ENCODE measurements at places on chromosomes 4 and X.

GRCh38 chr4:108662629-108663028 lies 12.2 kb downstream of the OSTC start:
- no peak for DNase-seq

GRCh38 chrX:154654925-154655324 lies 1.5 kb upstream of the CTAG2 start:
- no peak for DNase-seq

GRCh38 chrX:110146521-110146920 lies 143.6 kb downstream of the TMEM164 start:
- DNase-seq: peak; percentile 52

GRCh38 chrX:53442322-53442631 lies 8.1 kb upstream of the HSD17B10 start:
- no peak for DNase-seq

GRCh38 chr4:120331486-120332370 lies 265.1 kb upstream of the MAD2L1 start:
- DNase-seq: peak; percentile 29

DNA sequence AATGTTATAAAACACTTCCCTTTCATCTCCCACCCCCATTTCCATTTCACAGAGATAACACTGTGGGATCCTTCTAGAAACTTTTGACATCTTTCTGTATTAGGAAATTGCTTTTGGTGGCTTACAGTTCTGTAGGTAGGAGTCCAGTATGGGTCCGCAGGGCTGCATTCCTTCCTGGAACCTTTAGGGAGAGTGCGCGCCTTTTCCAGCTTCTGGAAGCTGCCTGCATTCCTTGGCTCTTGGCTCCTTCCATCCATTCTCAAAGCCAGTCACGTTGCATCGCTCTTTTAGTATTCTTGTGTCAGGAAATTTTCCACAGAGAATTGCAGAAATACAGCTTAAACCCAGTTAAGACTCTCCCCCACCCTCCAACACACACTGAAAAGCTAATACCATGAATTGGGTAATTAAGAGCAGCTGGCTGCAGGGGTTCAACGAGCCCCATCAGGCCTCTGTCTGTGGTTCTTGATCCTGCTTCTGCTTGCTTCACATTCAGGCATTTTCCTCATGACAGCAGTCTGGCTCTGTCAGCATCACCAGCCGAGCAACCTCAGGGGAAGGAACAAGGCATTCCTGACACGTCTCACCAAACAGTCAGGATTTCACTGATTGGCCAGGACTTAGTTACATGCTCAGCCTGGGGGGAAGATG lies 48.8 kb downstream of the SEPTIN11 start:
- no peak for DNase-seq

DNA sequence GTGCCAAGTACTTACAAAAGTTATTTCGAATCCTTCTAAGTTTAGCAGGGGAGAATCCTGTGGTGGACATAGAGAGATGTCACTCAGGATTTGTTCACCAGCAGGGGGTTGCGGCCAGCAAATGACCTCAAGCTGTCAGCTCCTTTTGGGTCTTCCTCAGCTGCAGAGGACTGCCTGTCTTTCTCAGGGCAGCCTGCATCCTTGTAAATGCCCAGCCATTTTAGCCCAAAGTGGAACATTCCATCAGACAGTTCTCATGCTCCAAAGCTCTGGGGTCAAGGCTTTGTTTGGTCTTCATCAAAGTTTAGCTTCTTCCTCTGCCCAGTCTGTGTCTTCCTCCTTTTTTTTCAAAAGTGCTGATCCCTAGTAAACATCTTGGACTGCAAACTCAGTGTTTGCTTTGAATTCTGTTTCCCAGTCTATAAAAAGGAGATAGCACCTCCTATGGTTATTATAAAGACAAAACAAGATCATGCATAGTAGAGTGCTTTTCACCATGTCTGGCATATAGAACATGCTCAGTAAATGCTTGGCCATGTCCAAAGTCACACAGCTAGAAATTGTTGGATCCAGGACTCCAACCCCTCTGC lies 156.4 kb upstream of the GATB start:
- no peak for DNase-seq

DNA sequence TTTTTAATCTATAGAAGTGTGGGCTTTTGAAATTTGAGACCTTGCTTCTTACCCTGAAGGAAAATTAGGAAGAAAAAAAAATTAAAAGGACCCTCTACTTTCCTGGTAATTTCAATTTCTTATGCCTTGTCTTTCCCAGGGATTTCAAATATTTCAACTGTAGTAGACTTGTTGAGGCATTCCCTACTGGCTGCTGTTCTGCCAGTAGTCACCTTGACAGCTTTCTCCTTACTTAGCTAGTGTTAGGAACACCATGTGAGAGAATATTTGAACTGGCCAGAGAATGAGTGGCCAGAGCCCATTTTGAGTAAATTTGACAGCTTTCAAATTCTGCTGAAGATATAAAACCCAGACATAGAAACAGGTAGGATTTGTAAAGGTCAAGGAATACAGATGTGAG lies 24.0 kb upstream of the GBA3 start:
- DNase-seq: no peak

GRCh38 chr4:156901871-156902270 lies 69.7 kb downstream of the PDGFC start:
- no peak for DNase-seq

GRCh38 chr4:77124576-77124975 lies 32.4 kb upstream of the CCNG2 start:
- no peak for DNase-seq

GRCh38 chrX:134716620-134717012 lies 58.3 kb upstream of the PLAC1 start:
- DNase-seq: no peak

- DNase-seq: no peak
Measured at GRCh38 chrX:12962041-12962504, 12.8 kb upstream of the TMSB4X start.

DNA sequence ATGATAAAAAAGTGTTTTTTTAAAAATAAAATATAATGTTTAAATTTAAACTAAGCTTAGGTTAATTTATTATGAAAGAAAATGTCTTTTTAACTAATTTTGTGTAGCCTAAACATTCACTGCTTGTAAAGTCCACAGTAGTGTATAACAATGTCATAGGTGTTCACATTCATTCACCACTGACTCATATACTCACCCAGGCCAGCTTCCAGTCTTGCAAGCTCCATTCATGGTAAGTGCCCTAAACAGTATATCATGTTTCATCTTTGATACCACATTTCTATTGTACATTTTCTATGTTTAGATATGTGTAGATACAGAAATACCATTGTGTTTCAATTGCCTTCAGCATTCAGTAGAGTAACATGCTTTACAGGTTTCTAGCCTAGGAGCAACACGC lies 530.3 kb downstream of the EPHA5 start:
- no peak for DNase-seq

GRCh38 chr4:28479666-28480065 lies 1619.0 kb downstream of the STIM2 start:
- DNase-seq: no peak

- peak; percentile 79 for DNase-seq
Measured at GRCh38 chr4:53943345-53944085, 120.9 kb downstream of the CHIC2 start.

- no peak for DNase-seq
Measured at GRCh38 chr4:84967243-84967690, 777 bp upstream of the WDFY3 start.

- DNase-seq: peak; percentile 73
Measured at GRCh38 chr4:155582971-155583437, 83.6 kb upstream of the GUCY1A1 start.

- DNase-seq: no peak
Measured at GRCh38 chr4:79820427-79820826, 252.6 kb downstream of the ANTXR2 start.

DNA sequence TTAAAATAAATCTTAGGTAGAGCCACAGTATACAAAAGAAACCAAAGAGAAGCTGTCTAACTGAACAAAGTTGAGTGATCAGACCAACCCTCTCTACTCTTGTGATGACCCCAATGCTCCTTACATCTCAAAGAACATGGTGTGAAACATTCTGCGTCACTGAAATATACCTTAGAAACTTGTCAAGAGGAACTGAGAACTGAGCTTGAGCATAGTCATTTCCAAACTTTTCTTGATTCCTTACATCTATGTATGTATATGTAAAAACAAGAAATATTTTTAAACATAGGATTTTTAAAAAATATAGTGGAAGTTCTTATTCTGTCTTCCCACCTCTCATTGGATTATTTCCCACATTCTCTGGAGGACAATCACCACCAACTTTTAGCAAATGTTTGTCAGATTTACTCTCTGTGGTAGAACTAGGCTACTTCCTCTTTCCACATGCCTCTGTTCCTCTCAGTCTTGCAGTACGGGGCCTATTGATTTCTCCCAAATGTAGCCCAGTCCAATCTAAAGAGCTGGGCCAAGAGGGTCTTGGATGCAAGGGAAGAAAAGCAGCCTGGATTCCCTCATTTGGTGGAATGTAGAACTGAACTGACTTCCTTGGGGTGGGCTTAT lies 98.2 kb upstream of the HHIP start:
- DNase-seq: no peak

DNA sequence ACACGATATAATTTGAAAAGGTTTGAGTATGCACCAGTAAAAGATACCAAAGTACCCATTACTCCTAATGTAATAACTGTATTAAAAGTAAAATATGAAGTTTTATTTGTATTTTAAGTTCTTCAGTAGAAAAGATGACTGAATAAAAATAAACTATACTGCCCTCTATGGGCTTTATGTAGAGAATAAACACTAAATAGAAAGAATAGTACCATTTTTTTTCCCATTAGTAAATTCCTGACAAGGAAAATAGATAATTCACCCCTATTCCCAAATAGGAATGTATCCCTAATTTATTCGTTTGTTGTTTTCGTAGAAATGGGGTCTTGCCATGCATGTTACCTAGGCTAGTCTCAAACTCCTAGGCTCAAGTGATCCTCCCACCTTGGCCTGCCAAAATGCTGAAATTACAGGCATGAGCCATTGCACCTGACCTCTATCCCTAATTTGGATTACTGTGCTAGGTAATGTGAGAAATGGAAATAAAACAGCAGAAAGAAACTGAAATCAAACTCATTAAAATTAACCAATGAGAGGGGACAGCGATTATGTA lies 73.6 kb upstream of the COX18 start:
- DNase-seq: no peak

DNA sequence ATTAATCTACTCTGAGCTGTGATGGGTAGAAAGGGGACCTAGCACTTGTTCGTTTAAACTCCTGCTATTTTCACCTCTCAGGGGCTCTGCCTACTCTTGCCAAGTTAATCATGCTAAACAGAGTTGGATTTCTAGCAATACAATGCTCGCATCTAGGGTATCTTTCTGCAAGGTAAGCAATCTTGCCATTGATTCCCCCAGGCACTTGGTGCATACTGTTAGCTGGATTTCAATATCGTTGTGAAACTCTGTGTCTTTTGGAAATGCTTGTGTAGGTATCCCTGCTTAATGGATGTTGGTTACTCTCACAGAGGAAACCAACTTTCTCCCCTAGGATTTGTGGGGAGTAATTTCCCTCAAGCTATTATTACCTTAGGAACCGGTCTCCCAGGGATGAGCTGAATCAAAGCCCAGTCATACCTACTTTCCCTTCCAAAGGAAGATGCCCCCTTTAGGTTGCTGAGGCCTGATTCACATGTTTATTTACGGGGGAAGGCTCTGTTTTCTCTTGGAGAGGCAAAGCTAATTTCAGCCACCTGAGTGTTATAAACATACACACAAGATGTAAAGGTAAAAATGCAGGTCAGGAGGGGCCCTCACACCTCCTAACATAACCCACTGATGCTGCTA lies 366.8 kb downstream of the FBXW7 start:
- no peak for DNase-seq

DNA sequence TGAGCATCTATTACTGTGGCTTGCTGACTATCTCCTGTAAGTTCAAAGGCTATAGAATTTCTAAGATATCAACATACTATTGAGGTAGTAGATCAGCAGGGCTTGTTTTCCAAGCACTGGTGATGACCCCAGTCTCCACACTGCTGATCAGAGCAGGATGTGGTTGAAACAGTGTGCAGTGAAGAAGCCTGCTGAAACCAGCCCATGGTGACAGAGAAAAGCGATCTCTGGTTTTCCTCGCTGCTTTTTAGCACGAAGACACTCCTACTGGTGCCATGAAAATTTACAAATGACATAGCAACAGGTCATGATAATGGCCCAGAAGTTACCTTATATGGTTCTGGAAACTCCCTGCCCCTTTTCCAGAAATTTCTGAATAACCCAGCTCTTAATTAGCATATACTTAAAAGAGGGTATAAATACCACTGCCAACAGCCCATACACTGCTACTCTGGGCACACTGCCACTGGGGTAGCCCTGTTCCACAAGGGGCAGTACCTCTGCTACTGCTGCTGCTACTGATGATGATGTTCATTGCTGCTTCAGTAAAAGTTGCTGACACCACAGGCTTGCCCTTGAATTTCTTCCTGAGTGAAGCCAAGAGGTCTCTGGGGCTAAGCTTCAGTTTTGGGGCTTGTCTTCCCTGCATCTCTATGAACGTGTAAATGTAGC lies 1689.5 kb upstream of the PCDH10 start:
- DNase-seq: no peak

- peak; percentile 20 for DNase-seq
Measured at GRCh38 chrX:9902656-9903055, 64.5 kb upstream of the CLDN34 start.

DNA sequence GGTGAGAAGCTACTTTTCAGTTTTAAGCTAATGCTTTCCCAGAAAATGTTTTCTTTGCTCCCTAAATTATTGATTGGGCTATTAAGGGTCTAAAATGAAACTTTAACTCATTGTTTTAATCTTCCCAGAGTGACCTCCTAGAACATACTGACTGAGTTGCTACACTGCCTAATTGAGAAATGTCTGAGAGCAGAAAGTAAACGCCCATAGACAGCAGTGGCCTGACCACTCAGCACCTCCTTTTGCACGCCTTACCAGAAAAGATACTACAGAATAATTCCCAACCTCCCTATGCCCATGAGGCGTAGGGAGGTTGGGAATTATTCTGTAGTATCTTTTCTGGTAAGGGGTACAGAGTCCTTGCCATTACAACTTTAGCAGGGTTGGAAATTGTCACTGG lies 381.8 kb upstream of the LCORL start:
- DNase-seq: no peak

DNA sequence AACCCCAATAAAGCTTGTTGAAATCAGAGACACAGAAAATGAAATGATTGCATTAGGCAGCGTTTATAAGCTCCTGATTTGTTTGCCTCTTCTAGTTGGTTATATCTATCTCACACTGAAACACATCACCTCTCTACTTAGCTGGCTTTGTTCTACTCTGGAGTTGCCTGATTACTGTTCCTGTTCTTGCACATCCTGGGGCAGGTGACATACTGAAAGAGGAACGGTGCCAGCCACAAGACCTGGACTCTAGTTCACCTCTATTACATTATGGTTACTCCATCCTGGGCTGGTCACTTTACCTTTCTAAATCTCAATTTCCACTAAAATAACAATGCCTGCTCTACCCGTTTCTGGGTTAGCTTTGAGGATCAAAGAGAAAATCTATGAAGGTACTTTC lies 47.9 kb downstream of the TRIM2 start:
- DNase-seq: no peak

DNA sequence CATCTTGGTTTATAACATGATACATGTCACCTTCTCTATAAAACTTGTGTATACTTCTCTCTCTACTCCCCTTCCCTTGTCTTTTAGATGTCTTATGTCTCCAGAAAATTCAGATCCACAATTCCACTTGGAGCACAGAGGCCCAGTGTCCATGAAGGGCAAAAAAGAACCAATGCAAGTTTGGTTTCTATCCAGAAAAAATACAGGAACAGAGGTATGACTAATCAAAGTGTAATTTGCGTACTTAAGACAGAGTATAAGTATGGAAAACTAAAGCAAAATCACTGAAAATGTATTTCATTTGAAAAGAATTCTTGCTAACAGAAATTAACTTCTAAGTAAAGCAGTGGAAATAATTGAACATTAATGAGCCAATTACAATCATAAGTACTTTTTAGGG lies 46.2 kb downstream of the GUCY1B1 start:
- DNase-seq: peak; percentile 34
